ENCODE measurements at places on chromosomes 7 and 10.

DNA sequence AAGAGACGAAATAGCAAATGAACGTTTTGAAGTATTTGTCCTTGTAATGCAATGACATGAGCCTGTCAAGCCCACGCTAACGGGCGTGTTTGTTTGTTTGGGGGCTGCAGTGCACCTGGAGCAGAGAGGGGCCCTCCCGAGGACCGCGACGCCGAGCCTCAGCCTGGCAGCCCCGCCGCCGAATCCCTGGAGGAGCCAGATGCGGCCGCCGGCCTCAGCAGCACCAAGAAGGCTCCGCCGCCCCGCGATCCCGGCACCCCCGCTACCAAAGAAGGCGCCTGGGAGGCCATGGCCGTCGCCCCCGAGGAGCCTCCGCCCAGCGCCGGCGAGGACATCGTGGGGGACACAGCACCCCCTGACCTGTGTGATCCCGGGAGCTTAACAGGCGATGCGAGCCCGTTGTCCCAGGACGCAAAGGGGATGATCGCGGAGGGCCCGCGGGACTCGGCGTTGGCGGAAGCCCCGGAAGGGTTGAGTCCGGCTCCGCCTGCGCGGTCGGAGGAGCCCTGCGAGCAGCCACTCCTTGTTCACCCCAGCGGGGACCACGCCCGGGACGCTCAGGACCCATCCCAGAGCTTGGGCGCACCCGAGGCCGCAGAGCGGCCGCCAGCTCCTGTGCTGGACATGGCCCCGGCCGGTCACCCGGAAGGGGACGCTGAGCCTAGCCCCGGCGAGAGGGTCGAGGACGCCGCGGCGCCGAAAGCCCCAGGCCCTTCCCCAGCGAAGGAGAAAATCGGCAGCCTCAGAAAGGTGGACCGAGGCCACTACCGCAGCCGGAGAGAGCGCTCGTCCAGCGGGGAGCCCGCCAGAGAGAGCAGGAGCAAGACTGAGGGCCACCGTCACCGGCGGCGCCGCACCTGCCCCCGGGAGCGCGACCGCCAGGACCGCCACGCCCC lies 118.5 kb downstream of the CYTH3 start:
- no peak for DNase-seq

DNA sequence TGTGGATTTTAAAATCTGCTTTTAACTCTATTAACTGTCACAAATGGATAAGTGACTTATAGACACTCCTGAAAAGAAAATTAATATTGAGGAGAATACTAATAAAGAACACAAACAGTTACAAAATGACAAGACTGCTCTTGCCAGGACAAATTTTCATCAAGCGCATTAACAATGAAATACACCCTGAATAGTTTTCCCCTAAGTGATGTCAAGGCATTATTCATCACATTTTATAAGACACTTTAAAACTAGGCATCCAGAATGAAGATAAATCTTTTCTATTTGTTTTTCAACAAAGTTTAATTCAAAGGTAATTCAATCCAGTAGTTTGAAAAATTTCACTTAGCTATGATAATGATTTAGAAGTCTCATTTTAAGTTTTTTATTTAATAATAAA lies 110.5 kb upstream of the SEC61G start:
- DNase-seq = no peak

GRCh38 chr10:127027786-127028185 lies 122.6 kb downstream of the DOCK1 start:
- no peak for DNase-seq

- DNase-seq = no peak
Observed at GRCh38 chr10:95499482-95499989, 61.6 kb downstream of the SORBS1 start.

- no peak for DNase-seq
Observed at GRCh38 chr10:11328264-11329061, 283.0 kb downstream of the USP6NL start.

GRCh38 chr10:67385089-67385488 lies 310.9 kb downstream of the CTNNA3 start:
- no peak for DNase-seq

- DNase-seq = no peak
Observed at GRCh38 chr7:46948716-46949115, 633.2 kb downstream of the TNS3 start.

- DNase-seq = no peak
Observed at GRCh38 chr7:129202058-129202777, 13.8 kb downstream of the SMO start.

- no peak for DNase-seq
Observed at GRCh38 chr7:4861673-4862072, at the start of gene PAPOLB. Gene PAPOLB (minus strand): TSS chr7:4862030. CDS start chr7:4861810, 220 bp downstream.

- DNase-seq = peak; percentile 73
Observed at GRCh38 chr10:109852475-109853037, 70.8 kb downstream of the XPNPEP1 start.

DNA sequence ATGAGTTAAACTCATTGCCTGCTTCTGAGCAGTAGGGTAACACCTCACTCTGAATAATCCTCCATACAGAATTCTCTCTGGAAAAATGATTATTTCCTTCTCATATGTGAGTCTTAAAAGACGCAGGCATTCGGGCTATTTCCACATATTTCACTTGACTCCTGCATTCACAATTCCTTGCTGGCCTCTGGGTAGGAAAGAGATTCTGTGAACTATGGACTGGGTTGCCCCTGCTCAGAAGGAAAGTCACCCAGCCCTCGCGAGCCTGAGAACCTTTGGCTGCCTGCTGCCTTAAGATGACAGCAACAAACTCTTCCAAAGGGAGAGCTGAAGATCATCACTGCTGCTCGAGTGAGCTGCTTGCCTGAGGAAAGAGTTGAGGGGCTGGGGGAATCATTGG lies 216.8 kb downstream of the BAMBI start:
- no peak for DNase-seq

- no peak for DNase-seq
Observed at GRCh38 chr7:131124001-131124629, 203.6 kb upstream of the MKLN1 start.

DNA sequence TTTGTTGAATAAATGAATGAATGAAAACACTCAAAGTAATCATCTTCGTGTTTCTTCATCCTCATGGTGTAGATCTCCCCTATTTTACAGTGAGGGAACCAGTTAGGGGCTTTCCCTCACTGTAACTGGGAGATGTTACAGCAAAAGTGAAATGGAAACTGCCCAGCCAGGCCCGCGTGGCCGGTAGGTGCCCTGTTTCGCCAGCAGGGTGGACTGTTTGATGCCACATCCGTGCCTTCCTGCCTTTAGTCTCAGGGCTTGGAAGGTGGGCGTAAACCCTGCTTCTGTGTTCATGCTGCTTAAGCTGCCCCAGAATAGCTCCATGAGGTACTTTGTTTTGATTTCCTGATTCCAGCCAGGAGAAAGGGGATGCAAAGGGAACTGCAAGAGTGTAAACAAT lies 268.8 kb downstream of the PLXNA4 start:
- DNase-seq = no peak

DNA sequence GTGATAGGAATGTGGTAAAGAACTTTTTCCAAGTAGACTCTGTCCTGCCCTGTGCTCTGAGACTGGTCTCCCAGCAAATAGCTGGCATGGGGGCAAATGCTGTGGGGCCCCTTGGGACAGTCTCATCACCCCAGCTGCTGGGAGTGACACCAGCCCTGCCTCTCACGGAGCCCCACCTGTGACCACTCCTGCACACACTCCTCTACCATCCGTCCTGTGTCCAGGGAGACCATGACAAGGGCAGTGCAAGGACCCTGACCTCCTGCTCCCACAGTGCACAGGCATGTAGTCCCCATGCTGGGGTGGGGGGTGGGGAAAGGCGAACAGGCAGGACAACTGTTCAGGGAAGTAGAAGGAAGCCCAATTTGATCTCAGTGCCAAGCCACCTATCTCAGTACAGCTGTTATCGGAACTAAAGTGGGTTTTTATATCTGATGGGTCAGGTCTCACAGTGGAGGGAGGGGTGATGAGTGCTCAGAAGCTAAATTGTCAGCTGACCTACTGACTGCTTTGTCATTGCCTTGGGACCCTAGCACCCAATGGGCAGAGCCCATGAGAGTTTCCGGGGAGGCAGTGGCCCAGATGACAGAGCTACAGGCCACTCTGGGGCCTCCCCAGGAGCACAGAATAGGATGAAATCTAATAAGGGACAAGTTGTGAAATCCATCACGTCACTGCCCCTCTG lies 24.5 kb downstream of the VSTM4 start:
- DNase-seq = no peak

GRCh38 chr10:112389271-112389822 lies 15.4 kb downstream of the ACSL5 start:
- peak; percentile 89 for DNase-seq

GRCh38 chr10:21100190-21100589 lies 203.1 kb upstream of the NEBL start:
- DNase-seq = no peak

GRCh38 chr10:71817831-71818655 lies 33.0 kb downstream of the PSAP start:
- DNase-seq = no peak

- DNase-seq = no peak
Observed at GRCh38 chr10:103506061-103506460, 12.6 kb downstream of the NEURL1 start.

DNA sequence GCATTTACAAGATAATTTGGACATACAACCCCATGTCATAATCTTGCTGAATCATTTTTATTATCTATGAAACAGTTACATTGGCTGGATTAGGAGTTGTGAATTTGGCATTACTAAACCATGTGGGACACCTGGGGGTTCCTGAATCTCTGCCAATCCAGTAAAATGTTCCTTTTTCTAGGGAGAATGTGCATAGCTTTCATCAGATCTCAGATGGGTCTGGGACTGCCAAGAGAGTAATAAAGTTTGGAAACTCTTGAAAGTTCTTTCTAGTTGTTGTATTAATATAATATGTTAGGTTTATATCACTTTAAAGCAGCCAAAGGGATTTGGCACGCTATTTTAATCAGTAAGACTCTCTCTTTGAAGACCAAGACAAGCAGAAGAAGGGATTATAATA lies 62.7 kb downstream of the SEMA3E start:
- no peak for DNase-seq

- no peak for DNase-seq
Observed at GRCh38 chr10:68105820-68106219, 3.5 kb upstream of the MYPN start.

- DNase-seq = no peak
Observed at GRCh38 chr10:12847361-12847975, 154.0 kb downstream of the CCDC3 start.

DNA sequence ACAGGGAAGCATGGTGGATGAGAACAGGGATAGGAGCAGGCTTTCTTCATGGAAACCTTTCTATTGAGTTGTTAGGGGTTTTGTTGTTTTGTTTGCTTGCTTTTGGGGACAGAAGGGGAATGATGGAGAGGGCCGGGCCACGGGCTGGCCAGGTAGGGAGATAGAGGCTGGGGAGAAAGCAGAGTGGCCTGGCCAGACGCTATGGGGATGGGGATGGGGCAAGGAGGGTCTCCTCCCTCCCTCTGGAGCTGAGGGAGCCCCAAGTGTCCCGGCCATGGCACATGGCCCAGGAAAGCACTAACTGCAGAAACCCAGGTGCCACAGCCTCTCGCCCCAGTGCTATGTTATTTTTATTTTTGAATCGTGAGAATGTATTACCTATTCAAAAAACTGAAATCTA lies 10.0 kb downstream of the AOC1 start:
- DNase-seq = no peak

DNA sequence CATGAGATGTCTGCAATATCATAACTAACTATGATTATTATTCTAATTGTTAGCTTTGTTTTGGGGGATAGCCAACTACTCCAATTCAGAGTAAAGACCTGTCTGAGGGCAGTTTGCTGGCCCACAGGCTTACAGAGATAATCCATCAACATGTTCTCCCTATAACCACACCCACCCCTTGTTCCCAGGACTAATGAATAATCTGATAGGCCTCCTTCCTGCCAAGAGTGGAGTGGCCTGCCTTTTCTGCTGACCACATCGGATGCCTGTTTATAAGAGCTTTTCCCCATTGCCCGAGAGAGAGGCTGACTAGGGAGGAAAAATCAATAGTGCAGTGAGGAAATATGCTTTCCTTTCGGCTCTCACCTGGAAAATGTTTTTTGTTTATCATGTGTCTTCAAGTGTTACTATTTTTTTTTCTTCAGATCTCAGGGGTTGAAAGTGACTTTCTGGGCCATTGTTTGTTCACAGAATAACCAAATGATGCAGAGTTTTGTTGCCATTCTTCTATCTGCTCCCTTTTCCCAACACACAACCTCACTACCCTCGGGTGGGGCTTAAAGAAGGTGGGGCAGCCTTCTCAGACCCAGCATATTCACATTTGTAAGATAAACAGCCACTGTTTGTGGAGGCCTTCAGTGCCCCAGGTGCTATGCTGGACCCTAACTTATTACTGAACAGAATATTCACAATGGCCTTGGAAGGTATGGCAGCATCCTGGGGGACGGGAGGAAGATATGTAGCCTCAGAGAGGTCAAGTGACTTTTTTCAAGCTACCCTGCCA lies 38.4 kb downstream of the PLPP4 start:
- DNase-seq = no peak

DNA sequence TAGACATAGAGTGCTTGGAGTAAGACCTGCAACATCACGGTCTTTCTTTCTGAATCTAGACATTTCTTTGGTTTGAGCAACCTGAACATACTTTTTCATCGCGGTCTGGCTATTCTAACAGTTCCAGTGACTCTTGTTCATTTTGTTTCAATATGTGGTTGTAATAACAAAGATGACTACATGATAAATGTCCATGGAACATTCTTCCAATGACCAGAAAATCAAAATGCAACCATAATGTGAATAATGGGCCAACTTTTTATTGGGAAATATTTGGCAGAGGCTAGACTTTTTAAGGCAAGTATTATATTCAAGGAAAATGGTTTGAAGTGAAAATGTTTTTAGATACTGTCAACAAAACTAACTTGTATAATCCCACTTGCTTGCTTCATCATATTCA lies 282.5 kb downstream of the INHBA start:
- no peak for DNase-seq

DNA sequence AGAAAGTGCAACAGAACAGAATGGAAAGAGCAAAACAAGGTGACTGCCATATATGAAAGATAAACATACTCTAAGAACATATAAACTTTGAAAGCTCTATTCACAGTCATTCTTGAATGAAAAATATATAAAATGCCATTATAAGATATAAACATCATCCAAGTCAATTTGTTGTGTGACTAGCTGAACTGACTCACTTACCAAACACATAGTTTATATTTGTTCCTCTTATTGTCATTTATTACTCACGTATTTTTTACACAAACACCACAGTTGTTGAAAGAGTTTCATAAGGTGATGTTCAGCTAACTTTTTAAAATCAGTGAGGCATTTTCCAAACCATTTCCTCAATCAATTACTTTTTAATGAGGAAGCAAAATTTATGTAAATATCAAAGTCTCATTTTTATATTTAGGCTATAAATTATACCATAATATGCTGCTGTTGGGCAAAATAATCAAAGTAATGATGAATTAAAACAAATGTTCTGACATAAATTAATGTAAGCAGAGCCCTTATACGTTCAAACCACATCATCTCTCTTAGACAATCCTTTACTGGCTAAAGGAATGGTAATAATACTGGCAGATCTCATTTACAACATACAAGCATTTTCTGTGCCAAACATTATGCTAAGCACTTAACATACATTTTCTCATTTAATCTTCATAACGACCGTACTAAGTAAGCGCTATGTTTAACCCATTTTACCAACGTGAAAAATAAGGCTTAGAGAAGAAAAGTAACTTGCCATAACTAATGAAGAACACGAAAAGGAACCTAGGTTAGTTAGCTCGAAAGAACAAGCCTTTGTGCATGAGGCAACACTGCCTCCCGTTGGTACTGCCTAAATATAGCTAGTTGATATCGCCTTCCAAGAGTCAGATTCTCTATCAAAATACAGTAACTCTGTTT lies 7.3 kb downstream of the LRRN3 start:
- DNase-seq = no peak

GRCh38 chr7:97872025-97872669 lies at the start of gene ASNS:
Gene ASNS (minus strand): TSS chr7:97872408. CDS start chr7:97869156, 3,252 bp downstream.
- DNase-seq = peak; percentile 99

- DNase-seq = no peak
Observed at GRCh38 chr7:1737523-1737922, 67.4 kb downstream of the ELFN1 start.

All from LoVo (cell line).